ENCODE measurements at places on chromosomes 5 and 9.
A peak's percentile ranks its signal among the peaks of the same experiment; 100 is the strongest.

GRCh38 chr9:137866226-137867141, 11.1 kb upstream of the CACNA1B start:
- DNase-seq: no peak

DNA sequence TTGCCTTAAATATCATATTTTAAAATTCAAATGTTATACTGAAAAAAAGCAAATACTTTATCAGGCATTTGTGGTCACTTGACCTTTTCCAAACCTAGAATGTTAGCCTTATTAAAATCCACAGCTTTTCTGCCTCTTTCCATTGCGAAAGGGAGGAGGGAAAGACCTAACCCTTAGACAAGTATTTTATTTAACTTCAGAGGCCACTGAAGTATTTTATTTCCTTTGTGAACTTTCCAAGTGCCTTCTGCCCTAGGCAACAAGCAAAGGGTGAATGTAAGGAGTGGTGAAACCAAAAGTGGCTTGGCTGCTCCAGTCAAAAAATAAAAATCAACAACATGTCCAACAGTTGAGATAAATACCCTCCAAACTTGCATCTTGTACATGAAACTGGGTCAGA, 376.1 kb downstream of the EFNA5 start:
- no peak for DNase-seq

DNA sequence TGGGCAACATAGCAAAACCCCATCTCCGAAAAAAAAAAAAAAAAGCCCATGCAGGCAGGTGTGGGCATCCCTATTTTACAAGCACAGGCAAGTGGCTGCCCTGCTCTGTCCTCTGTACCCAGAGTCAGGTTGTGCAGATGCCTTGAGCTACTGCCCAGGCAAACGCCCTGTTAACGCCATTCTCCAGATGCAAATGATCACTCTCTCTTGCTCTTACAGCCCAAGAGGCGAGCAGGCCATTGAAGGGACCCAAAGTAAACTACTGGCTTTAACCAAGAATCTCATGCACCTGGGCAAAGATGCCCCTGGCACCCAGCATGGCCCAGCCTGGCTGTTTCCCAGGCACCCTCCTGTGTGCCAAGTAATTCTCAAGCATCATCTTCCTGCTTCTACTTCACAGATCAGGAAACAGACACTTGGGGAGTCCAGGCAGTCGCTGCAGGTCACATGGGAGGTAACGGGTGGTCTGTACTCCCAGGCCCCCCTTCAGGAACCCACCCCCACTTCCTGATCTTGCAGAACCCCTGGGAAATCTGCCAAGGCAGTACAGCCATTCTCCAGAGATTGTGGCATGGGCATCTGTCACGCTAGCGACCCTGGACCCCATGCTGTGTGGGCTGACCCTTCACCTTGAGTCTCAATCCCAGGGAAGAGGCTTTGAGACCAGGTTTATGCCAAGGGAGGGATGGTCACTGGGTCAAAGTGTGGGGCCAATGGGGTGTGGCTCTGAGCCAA, 14.2 kb downstream of the EEIG1 start:
- DNase-seq: peak; percentile 67

DNA sequence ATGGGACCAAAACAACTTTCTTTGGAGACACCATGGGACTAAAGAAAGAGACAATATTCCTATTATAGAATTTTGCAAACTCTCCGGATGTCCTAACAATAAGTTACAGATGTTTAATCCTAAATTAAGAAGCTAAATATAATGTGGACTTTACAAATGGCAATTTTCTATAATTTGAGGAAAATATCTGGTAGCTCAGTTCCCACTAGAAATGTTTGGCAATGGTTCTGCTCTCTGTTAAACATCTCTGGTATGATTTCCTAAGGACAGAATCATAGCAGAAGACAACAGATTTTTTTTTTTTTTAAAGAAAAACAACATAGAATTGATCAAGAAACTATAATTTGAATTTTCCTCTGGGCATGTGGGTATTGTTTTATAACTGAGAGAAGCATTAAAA, 232.8 kb downstream of the ENC1 start:
- DNase-seq: no peak

GRCh38 chr5:139566611-139567010, 5.5 kb downstream of the UBE2D2 start:
- DNase-seq: no peak

DNA sequence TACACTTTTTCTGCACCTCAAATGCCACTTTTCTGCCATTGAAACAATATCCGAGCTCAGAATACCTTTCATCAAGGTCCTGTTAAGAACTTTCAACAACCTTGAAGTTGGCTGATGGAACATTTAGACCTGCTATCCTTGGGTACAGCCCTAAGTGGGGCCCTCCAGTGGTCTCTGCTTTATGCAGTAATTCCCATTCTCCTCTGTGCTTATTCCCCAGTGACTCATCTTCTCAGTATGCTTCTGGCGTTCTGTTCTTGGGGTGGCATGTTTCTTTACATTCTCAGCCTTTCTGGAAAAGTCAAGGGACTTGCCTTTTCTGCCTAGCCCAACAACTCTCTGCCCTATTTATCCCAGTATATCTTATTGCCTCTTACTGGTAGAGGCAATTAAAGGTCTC, 7.1 kb downstream of the ANP32B start:
- DNase-seq: no peak

- no peak for DNase-seq
Measured at GRCh38 chr9:126205265-126205664, 121.4 kb upstream of the MVB12B start.
